ENCODE measurements at places on chromosomes 2 and 18. TPM values are rescaled to one million over a fixed set of nuclear protein-coding genes. Genes with fewer than 3 reads are reported as not detected.

The ATOH8 gene
- total RNA-seq: 239 TPM

The NCKAP5 gene
- total RNA-seq: 0.75 TPM

- DNase-seq: no peak
Observed at GRCh38 chr2:160356485-160356884, 137.1 kb downstream of the RBMS1 start.

The IKZF2 gene
- 3.9 TPM for total RNA-seq

DNA sequence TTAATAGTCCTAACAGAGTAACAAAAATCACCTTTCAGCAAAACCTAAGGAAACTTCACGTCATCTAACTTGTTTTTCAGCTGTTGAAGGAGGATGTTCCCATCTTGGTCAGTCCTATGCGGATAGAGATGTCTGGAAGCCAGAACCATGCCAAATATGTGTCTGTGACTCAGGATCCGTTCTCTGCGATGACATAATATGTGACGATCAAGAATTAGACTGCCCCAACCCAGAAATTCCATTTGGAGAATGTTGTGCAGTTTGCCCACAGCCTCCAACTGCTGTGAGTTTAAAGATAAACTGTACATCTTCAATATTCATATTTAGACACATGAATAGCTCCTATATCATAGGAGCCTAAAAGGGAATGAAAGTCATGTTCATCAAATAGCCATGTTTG lies 10.5 kb downstream of the COL3A1 start:
- DNase-seq: no peak

DNA sequence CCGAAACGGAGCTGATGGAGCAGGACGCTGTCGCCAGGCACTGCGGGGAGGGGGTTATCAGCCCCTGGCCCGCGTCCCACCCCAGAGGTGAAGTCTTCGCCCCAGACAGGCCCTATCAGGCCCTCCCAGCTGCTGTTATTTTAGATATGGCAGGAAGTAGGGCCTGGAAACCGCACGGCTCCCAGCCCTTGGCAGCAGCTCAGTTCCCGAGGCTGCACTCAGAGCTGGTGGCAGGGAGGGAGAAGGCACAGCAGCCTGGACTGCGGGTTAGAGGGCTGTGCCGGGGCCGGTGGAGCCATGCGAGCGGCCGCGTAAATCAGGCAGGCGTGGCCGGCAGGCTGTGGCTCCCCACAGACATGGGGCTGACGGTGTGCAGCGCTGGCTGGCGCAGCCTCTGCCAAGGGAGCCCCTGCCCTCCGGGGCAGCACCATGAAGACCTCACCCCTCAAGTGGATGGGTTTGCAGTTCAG lies 111.4 kb downstream of the NFATC1 start:
- peak; percentile 82 for DNase-seq

DNA sequence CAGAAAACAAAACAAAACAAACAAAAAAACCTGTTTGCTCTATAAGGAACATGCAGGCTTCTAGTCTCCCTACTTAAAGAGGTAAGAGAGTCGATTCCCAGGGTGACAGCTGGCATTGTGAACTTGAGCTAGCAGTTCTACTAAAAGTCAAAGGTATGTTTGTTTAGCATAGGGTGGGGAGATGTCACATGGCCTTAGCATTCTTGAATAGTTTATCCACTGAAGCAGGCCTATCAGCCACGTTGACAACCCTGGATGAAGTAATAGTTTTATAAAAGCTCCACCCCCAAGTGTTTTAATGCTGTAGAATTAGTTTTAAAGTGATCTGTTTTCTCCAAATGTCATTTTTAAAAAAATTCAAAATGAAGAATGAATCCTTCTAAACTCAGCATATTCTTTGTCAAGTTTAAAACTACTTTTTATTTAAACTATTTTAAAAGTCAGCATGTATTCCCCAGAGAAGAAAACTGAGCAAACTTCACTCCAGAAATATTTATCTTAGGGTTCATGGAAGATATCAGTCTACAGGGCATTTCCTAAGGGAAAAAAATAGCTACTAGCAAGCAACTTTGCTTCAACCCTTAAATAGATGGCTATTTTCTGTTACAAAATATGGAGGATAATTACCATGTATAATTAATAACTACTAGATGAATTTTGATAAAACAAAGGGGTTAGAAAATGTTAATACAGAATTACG lies 1.7 kb downstream of the MYOM1 start:
- no peak for DNase-seq

GRCh38 chr2:64396001-64396400 lies 58.0 kb upstream of the LGALSL start:
- DNase-seq: no peak

The TEX44 gene
- not detected for total RNA-seq

- no peak for DNase-seq
Observed at GRCh38 chr2:201933792-201934237, 99.8 kb upstream of the FZD7 start.

The UGT1A4 gene
- not detected for total RNA-seq

DNA sequence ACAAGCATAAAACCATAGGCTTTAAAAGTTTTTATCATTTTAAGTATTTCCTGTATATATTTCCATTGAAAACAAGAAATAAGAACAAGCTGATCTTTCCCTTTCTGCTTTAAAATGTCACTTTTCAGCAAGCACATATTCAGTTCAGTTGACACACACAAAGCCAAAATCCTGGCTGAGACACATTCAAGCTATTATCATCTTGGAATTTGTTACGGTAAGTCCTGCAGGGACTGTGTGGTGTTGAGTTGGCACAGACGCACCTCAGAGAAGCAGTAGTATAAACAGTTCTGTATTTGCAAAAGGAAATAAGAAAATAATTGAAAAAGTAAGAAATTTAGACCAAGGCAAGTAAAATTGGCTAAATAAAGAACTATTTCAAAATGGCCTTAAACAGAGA lies 10.4 kb upstream of the DAW1 start:
- no peak for DNase-seq

The ZNF532 gene
- 161 TPM for total RNA-seq

The SH3BP4 gene
- total RNA-seq: 36.7 TPM

DNA sequence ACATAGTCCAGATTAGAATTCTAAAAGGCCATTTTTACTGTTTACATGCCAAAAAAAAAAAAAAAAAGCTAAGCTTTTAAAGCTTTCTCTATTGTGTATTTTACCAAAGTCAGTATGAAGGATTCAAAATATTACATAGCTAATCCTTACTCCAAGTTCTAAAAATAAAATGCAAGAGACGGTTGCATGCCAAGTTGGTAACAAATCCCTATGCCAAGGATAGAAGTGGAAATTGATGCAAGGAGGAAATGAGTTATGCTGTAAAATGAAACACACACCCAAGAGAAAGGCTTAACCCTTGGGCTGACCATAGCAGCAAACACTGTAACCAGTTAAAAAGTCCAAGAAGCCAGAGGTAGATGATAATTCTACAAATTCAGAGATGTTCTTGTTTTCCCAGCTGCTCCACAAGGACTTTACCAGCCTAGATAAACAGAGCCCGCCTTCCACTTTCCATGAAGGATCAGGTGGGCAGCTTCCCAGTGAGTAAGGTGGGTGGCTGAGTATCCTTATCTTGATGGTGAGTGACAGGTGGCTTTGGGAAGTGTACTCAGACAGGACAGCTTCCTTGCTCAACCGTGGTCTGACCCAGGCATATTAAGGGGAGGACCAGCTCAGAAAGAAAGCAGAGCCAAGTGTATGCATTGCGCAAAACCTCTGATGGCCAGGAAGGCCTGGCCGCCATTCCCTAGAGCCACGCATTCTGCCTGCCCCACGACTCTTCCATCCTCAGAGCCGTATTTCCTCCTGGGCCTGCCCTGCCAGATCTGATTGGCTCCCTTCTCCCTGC lies 34.4 kb downstream of the ATP8B1 start:
- DNase-seq: no peak

DNA sequence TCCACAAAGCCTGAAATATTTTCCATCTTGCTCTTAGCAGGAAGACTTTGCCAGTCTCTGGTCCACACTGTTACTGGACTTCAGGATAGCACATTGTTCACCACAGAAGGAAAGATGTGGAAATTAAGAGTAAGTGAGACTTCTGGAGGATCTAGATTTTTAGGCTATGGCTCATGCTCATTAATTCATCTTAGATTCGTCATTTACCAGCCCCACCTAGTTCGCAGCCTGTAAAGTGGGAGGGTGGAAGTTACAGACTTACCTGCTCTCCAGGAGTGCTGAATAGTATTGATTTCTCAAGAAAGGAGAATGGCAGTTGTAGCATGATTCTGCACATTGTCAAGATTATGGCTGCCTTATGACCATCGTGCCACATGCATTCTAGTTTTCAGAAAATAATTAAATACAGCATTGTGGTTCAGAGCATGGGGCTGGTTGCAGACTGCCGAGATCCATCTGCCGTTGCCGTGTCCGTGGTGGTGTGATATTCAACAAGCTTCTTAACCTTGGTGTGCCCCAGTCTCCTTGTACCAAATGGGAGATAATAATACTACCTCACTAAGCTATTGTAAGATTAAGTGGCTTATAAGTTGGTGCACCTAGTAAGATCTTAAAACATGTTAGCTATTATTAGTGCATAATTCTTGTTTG lies 56.8 kb downstream of the RNF144A start:
- no peak for DNase-seq

The CHST9 gene
- 0.21 TPM for total RNA-seq

- DNase-seq: no peak
Observed at GRCh38 chr2:187693923-187694322, 139.7 kb upstream of the TFPI start.

GRCh38 chr2:10408649-10409579 lies 39.2 kb downstream of the ODC1 start:
- peak; percentile 86 for DNase-seq

The LOXHD1 gene
- not detected for total RNA-seq

- DNase-seq: no peak
Observed at GRCh38 chr2:148829618-148830017, 45.4 kb upstream of the KIF5C start.

- no peak for DNase-seq
Observed at GRCh38 chr18:42233908-42234307, 278.9 kb downstream of the PIK3C3 start.

DNA sequence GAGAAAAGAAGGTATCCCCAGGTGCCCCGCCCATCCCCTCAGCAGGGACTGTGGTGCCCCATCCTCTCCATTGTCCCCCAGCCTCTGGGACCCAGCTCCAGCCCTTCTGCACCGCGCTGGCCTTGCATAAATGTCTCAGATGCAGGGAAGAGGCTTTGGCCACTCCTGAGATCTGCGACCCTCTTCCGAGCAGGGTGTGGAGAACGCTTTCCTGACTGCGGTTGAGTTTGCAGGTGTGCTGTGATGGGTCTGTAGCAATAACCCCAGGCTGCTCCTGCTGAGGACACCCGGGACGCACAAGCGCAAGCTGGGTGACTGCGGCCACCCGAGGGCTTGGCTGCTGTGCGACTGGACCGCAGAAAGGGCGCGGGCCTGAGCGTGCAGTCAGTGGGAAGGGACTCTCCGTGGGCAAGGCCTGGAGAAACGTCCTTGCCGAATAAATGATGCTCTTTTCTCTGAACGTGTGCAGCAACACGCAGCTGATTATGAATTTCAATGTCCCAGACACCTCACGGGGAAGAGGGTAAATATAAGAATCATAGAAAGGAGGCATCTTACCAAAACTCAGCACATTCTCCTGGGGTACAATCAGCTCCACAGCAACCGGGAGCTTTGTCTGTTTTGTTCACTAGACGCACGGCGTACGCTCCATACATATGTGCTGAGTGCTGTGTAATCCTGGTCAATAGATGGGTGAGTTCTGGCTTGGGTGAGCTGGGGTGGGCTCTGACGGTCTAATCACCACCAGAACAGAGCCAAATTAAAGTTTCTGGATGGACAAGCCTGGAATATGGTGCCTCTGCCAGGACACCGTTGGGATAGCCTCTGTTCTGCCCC lies 67.5 kb upstream of the ZNF516 start:
- DNase-seq: no peak

GRCh38 chr2:237315170-237315828 lies 98.7 kb downstream of the COL6A3 start:
- DNase-seq: peak; percentile 69

GRCh38 chr2:152420936-152421335 lies 86.0 kb downstream of the FMNL2 start:
- DNase-seq: no peak

DNA sequence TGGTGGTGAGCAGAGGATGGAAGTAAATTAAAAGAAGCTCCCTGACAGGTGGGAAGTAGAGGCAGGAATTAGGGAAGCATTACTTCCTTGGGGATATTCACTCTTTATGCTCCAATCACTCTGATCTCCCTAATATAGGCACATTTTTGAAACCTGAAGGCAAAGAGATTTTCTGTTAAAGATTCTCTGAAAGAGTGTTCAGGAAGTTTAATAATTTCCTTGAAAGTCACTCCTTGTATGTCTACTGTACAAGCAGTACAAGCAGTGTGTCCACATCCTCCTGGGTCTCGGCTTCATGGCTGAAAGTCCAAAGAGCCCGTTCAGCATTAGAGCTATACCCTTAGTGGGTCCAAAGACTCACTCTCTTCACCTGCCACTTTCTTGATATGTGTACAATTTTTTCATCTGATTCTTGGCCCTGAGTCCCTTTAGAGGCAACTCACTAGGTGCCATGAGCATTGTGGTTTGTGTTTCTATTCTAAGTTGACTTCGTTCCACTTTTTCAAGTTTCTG lies 60.2 kb downstream of the AAK1 start:
- DNase-seq: no peak

DNA sequence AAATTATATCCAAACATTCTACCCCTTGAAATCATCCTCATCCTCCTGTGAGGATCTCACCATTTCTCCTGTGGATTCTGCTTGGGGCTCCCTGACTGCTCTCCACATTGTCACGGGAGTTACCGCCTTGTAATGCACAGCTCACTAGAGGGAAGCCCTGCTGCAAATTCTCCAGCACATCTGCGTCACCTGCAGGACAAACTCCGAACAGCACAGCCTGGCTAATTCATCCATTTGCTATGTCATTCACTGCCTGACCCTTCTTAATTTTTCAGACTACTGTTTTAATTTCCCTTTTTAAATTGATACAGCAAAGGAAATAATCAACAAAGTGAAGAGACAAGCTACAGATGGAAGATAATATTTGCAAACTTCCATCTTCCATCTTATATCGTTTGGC lies 627.4 kb downstream of the FBXO15 start:
- DNase-seq: no peak

The ALPI gene
- total RNA-seq: not detected

DNA sequence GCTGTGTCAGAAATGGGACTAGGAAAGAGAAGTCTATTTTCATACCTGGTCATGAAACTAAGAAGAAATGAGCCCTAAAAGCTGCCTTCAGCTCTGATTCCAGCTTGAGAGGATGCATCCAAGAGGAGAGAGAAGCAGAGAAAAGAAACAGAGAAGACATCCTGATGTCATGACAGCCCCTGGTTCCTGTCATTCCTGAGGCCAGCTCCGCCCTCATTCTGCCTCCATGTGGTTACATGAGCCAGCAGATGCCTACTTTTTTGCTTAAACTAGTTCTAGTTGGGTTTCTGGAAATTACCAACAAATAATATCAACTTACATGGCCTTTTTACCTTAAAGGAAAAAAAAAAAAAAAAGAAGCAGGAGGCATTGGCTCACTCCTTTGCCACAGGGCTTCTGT lies 14.1 kb upstream of the ACKR3 start:
- DNase-seq: no peak
